Ureter (tissue), 1 donor: ENCODE measurements at places on chromosomes 7 and 10. TPM values are rescaled to one million over a fixed set of nuclear protein-coding genes. Genes with fewer than 3 reads are reported as not detected.

DNA sequence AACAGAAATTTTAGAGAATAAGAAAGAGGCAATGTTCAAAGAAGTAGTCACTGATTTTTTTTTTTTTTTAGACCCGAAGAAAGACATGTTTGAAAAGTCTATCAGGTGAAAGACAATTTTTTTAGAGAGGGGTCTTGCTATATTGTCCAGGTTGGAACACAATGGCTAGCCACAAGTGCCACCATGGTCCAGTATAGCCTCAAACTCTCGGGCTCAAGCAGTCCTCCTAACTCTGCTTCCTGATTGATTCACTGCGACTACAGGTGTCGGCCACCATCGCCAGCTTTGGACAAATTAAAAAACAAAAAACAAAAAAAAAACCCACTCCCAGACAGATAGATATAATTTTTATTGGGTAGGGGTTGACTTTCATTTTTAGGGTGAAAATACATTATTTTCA, 22.3 kb downstream of the FAM149B1 start:
- no peak for DNase-seq

DNA sequence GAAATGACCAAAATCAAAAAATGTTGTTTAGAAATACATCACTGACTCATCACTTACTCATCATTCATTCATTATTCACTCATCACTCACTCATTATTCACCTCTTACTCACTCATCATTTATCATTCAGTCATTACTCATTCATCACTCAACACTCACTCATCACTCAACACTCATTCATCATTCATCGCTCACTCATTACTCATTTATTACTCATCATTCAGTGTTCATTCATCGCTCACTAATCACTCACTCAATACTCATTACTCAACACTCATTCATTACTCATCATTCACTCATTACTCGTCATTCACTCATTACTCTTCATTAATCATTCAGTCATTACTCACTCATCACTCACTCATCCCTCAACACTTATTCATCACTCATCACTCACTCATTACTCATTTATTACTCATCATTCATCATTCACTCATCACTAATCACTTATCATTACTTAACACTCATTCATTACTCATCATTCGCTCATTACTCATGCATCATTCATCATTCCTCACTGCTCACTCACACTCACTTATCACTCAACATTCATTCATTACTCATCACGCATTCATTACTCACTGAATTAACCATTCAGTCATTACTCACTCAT, 238.5 kb downstream of the ADARB2 start:
- no peak for DNase-seq

- no peak for DNase-seq
Measured at GRCh38 chr10:113381981-113382509, 170.8 kb upstream of the HABP2 start.

Gene POP7
- total RNA-seq = 28.0 TPM

DNA sequence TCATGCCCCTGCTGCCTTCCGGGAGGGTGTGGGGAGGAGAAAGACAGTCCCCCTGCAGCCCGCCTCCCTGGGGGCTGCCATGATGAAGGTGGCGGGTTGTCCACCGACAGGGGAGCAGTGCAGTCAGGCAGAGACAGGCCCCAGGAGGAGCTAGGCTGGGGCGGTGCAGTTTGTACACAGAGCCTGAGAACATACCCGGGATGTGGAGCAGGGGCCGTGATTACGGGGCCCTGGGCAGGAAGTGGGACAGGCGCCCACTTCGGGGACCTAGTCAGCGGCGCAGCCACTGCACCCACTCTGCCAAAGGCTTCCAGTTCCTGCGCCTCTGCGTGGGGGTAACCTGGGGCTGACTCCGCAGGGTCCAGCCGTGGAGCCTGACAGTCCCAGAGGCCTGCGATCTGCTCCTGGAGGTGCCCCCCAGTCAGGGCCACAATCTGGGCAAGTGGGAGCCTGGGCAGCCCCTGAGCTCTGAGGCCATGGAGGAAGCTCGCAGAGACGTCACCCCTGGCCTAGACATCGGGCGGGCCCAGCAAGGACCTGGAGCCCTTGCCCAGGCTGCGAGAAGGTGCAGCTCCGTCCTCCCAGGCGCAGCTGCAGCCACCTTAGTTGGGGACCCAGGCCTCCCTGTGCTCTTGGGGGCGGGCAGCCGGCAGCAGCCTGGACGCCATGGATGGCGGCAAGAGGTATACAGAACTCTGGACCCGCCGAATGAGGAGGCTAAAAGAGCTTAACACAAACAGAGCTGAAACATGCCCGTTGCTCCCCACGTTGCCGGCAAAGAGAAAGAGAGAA, 1356.8 kb downstream of the XPNPEP1 start:
- no peak for DNase-seq

- no peak for DNase-seq
Measured at GRCh38 chr10:124867304-124867703, 65.7 kb downstream of the ABRAXAS2 start.

- DNase-seq = no peak
Measured at GRCh38 chr7:80244206-80244916, 109.7 kb downstream of the GNAI1 start.

- DNase-seq = no peak
Measured at GRCh38 chr10:24406809-24407483, 198.0 kb downstream of the KIAA1217 start.

DNA sequence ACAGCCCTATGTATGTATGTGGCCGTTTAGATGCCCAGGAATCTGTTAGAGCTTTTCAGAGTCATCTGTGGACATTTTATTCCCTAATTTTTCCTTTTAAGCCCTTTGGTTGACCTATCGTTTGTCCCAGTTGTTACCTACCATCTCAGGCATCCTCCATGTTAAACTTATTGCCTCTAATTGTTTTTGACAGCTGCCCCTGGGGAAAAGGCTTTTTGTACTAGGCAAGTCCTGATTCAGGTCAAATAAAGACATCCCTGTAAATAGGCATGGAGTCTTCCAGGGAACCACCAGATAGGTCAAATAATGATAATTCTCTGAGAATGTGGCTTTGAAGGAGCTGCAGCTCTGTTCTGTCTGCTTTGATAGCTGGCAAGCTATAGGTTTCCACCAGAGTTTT, 87.7 kb upstream of the CYP26C1 start:
- DNase-seq = no peak

Gene LLCFC1
- total RNA-seq = not detected

GRCh38 chr10:18860631-18861240, 187.9 kb upstream of the MALRD1 start:
- DNase-seq = no peak

Gene HTR5A
- total RNA-seq = not detected

Gene TMEM178B
- total RNA-seq = 7.9 TPM

- no peak for DNase-seq
Measured at GRCh38 chr10:90879062-90879461, 7.3 kb downstream of the RPP30 start.

- DNase-seq = no peak
Measured at GRCh38 chr10:30811276-30812017, 181.9 kb upstream of the LYZL2 start.

Gene CALN1
- not detected for total RNA-seq

DNA sequence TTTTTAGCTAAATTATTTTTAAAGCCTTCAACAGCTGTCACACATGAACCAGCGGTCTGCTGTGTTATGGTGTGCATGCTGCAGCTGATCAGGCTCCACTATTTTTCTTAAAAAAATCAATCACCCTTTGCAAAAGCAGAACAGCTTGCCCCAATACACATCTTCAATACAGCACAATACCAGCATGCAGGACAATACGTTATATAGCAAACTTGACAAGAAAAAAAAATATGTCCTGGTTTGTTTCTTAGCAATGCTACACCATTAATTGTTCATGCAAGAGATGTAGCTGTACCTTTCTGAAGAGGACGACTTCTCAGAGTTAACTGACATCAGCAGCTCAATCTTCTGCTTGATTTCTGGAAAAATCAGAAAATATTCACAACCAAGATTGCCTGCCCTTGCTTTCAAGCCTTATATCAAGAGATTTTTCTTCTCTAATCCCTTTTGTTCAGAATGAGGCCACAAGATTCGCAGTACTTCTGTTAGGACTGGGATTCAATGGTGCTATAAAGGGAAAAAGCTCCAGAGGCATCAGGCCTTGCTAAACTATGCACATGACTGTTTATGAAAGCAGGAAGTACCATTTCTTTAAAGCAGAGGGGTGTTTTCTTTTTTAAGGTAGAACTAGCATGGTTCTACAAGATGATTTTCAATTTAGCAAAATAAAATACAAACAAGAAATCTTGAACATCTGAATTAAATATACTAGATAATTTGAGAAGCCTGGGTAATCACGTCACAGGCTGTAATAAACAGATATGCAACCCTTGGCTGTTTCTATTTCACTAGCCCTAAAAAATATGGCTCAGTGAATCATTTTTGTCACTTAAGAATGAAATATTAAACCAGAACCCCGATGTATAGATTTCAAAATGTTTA, 120.0 kb downstream of the SRPK2 start:
- DNase-seq = no peak

DNA sequence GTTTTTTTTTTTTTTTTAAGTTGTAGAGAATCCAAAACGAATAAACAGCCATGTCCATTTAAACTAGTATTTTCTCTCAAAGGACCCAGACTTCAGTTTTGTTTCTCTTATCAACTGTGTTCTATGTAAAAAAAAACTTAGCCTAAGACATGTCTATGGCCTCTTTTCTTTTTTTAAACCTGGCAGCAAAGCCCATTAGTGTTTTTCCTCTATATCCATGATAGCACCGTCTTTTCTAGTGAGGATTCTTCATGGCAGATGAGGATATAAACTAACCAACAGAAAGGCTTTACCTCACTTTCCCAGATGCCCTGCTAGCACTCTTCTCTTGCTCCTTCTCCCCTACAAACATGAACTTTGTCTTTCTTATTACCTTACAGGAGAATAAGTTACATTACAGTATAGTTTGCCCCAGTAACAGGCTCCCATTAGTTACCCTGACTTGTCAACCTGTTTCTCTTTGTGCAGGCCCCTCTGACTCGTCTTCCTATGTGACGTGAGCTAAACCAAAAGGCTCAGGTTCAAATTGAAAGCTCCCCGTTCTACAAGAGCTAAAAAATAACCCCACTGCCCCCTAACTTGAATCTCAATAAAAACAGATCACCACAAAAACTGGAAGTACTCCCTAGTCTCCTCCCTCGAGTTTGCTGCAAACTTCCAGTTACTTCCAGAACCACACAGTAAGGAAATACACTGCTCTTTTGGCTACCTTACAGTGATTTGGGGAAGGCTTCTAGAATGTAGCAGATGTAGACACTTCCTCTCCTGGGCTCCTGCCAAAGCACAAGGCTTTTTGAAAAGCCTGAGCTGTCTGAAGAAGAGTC, 20.1 kb downstream of the P4HA1 start:
- DNase-seq = no peak

Gene SPDYE5
- 0.39 TPM for total RNA-seq

Gene AMPH
- total RNA-seq = 2.1 TPM

GRCh38 chr7:44289341-44290251, 35.8 kb downstream of the CAMK2B start:
- peak; percentile 34 for DNase-seq

DNA sequence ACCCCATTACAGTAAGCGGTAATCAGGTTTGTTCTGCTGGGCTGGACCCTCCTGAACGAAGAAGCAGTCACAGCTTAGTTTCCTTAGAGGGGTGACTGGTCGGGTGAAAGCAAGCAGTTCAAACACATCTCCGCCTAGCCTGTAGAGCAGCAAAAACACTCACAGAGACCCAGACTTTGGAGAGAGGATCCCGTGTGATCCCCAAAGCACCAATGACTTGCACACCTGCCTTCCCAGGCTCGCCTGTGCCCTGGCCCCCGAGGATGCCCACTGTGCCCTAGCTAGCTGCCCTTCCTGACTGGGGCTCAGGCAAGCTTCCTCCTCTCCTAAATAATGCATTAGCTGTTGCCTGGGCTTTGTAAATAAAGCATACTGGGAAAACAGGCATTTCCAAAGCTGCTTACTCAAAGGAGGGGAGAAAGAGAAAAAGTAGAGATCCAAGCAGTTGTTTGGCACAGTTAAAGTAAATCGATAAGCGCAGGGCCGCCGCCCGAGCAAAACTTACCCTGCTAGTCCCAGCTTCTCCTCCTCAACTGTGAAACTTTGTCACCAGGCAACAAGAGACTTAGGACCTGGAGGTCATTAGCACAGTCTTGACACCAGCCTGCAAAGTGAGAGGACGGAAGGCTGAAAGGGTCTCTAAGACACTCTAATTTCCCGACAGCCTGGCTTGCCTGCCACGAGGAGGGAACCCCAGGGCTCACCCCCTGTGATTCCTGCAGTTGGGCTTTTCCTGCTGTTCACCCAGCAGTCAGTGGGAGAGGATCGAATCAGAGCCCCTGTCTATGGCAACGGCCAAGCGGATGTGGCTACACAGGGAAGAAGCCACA, 4.8 kb downstream of the LRRC18 start:
- DNase-seq = no peak

- DNase-seq = peak; percentile 10
Measured at GRCh38 chr7:157506268-157506667, 169.5 kb downstream of the DNAJB6 start.

- no peak for DNase-seq
Measured at GRCh38 chr10:123472606-123473005, 193.5 kb upstream of the GPR26 start.

Gene BEND7
- total RNA-seq = 22.5 TPM

Gene KIAA1217
- 108 TPM for total RNA-seq

DNA sequence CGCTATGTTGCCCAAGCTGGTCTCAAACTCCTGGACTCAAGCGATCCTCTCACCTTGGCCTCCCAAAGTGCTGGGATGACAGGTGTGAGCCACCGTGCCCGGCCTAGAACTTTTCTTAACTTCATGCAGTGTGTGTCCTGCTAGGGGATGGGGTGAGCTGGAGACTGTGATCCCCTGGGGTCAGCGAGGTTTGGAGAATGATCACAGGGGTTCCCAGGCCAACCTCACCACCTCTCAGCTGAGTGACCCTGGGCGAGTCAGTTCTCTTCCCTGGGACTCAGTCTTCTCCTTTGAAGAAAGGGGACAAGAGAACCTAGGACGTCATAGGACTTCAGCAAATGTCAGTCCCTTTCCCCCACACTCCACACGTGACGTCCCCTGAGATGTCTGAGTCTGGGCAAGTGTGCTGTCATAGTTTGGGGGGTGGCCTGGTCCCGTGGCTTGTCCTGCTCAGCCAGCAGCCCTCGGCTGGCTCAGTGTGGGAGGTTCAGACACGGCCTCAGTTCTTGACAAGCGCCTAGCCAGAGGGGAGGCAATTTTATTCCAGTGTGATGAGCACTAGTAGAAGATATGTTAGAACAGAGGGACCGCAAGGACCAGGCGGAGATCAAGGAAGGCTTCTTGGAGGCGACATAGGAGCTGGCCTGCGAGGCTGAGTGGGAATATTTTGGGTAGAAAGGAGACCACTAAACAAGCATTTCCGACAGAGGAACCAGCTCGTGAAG, 43.3 kb upstream of the ELN start:
- no peak for DNase-seq

GRCh38 chr10:86678999-86679792, 10.9 kb downstream of the LDB3 start:
- DNase-seq = no peak

- peak; percentile 80 for DNase-seq
Measured at GRCh38 chr10:71213127-71213621, 804 bp downstream of the UNC5B start.

- no peak for DNase-seq
Measured at GRCh38 chr7:136064627-136065237, 87.6 kb upstream of the MTPN start.

Gene C7orf33
- total RNA-seq = not detected
